ENCODE measurements at places on chromosomes 1 and 21.
A peak's percentile ranks its signal among the peaks of the same experiment; 100 is the strongest.

DNA sequence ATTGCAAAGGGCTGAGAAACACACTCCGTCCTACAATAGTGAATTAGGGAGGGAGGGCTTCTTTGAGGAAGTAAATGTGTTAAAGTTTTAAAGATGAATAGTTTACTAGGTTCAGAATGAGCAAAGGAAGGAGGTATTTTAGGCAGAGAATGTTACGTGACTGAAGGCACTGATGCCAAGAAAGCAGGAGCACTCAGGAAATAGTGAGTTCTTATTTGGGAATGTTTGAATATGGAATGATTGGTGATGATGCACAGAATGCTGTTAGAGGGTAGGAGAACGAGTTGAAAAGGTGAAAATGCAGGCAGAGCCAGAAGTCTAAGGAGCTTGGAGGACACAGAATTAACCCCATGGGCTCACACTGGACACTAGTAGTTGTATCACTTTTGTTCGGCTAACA, 108.0 kb downstream of the NRIP1 start:
- no peak for DNase-seq

DNA sequence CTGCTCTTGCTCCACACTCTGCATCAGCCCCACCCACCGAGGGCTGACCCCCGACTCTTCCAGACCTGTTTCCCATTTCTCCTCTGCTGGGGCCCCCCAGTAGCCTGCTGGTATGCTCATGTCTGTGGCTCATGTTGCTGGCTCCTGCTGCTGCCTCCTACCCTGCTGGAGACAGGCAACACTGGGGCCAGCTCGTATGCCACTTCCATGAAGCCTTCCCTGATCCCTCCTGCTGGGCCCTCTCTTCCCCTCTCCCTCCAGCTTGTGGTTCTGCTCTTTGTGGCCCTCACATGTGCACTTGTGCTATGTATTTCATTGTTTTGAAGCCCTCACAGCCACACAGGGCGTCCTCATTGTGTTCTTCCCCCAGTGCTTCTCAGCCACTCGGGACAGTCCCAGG, 40.5 kb downstream of the CNN3 start:
- DNase-seq = no peak

DNA sequence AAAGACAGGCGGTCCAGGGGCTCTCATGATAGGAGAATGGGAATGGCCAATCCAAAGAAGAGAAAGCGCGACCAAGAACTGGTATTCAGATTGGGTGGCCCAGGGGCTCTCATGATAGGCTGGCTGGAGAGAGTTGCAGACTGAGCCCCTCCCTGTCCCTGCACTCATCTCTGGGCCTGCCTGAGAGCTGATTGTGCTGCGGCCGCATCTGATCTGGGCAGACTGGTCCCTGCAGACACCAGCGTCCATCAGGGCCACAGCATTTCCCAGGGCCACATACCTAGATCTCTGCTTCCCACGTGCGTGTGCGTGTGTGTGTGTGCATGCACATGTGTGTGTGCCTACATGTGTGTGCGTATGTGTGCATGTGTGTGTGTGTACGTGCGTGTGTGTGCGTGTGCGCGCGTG, 30.4 kb upstream of the MAN1C1 start:
- DNase-seq = no peak

DNA sequence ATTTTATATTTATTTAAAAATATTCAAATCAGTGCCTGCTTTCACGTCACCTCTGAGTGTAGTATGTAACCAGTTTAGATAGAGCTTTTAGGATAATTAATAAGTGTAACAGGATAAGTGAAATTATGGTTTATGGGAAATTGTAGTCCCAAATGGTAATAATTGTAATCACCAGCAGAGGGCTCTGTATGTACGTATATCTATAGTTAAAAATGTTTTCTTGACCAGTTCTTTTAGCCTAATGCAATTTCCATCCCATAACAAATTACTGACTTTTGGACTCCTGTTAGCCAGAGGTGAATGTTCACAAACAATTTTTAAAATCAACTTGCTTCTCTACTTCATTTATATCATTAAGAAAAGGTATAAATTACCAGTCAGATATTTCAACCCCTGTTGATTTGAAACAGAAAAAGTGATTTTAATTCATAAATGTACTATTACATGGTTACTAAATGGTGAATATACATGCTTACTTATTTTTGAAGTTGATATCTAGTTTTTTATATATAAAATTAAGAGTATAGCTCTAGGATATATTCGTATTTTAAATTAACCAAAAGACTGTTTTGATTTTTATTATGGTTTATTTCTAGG, 25.3 kb downstream of the SLC30A7 start:
- DNase-seq = peak; percentile 35

DNA sequence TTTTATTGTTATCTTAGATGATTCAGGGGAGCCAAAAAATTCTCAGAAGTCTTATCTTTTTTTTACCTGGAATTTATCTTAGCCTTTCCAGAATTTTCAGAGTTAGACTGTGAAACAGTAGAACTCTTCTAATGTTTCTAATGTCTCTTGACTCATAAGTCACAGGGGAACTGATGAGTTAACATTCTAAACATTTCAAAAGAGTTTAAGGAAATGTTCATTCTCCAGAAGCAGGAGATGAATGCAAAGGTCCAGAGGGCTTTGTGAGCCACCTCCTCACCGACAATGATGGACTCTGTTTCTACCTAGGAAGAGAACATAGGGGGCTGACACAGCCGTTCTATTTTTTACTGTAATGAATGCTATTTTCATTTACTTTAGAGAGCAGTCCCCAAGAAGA, 157.5 kb downstream of the BRINP2 start:
- no peak for DNase-seq

DNA sequence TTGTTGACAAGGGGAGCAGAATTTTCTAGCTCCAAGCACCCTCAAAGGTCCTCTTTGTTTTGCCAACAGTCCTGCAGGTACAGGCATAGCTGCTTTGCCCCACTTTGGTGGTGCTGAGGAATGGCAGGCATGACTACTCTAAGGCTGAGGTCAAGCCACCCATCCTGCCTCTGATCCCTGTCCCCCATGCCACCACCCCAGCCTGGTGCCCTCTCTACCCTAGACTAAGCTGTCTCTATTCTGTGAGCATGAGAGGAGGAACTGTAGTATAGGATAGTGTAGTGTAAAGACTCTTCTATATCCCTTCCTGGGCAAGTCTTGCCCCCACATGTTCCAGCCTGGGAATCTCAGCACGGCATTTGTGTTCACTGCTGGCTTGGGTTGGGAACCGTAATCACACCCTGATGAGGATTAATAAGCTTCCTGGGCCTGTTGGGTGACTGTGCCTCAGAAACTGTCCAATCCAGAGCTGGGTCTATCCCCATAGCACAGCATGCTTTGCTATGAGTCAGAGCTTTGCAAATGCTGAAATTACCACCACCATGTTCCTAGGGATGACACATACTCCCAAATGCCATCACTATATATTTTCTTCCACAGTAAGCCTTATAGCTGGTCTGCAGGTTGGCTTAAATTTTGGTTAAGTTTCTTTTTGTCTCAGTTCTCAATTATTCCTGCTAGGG, 105.7 kb upstream of the PPP2R5A start:
- DNase-seq = no peak

DNA sequence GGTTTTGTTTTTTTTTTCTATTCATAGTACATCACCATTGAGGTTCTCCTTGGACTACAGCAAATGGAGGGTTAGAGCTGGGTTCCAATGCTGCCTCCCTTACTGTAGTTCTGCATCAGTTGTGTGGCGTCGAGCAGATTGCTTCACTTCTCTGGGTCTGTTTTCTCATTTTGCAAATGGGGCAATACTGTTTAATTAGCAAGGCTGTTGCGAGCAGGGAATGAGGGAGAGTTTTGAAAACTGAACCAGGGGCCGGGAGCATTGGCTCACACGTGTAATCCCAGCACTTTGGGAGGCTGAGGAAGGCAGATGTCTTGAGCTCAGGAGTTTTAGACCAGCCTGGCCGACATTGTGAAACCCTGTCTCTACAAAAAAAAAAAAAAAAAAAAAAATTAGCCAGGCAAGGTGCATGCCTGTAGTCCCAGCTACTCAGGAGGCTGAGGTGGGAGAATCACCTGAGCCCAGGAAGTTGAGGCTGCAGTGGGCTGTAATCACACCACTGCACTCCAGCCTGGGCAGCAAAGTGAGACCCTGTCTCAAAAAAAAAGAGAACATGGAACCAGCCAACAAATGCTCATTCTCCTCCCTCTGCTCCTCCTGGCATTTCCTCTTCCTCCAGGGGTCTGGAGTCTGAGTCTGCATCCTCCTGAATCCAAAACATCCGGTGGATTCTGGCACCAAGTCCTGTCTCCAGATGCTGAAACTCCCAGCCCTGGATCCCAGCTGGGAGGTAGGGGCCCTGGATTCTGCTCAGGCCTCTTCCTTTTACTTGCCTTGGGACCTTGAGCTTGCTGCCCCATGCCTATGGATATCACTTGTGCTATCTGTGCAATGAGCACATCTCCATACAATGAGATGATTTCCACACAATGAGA, 3.7 kb upstream of the PLOD1 start:
- DNase-seq = peak; percentile 32

GRCh38 chr1:155321639-155322503, 1.2 kb downstream of the RUSC1 start:
- DNase-seq = no peak

DNA sequence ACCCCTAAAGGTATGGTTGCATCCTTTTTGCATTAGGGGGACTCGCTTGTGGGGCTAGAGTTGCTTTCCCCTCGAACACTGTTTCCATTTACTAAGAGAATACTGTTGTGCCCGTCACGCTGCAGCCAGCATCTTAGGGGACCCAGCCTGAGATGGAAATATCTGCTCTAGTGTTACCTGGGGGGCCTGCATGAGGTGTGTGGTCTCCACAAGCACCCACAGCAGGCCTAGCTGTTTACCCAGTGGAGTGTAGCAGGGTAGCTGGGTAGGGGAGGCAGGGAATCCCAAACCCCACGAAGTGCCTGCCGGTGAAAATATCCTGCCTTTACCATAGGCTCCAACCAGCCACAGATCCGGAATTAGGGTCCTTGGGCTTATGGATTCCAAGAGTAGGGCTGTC, 303.6 kb downstream of the PTPRU start:
- no peak for DNase-seq

DNA sequence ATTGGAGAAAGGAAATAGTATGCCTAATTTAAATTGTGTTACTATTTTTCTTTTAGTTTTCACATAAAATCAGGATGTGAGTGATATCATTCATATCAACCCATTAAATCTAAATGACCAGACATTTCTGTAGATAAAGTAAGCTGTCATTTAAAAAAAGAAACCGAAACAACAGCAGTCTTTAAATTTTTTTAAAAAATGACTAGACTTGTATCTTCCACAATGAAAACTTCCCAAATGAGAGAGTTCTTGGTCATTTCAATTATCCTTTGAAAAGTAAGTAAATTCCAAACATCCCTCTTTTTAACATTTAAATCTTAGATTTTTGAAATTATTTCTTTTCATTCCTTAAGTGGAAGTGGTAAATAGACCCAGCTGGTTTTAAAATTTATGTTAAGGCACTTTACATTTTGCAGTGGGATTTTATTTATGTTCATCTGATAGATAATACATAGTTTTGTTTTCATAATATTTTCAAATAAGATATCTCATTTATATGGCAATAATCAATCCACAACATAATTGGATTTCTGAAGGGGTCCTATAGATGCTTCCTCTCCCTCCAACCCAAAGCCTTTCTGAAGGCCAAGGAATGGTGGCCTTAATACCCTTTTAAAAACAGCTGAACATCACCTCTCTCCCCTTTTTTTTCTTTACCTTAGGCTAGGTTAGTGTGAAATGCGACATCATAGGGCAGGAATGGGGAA, 3.1 kb downstream of the FOXD3 start:
- no peak for DNase-seq

DNA sequence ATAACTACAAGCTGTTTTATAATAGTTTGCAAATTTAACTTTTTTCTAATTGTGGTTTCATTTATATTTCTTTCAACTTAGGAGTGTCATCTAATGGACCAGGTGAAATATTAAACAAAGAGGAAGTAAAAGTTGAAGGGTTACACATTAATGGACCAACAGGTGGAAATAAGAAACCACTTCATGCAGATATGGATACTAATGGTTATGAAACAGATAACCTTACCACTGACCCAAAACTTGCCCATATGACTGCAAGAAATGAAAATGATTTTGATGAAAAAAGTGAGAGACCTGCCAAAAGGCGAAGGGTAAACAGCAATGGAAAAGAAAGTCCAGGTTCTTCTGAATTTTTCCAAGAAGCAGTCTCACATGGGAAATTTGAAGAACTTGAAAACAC, 59.7 kb downstream of the MIER1 start:
- no peak for DNase-seq

DNA sequence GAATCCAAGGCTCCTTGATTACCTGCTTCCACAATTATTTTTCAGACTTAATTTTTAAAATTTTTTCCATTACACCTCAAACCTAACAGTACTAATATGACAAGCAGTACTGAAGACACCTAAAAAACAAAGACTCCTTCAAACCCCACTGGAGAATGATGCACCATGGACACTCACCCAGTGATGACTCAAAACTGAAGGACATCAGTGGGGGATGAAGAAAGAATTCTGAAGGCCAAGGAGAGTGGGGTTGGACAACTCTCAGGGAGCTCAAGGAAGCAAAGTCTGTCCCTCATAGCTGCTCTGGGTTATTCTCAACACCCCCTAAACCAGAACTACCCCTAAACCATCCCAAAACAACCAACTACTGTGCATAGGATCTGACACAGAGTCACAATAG, 2.4 kb upstream of the ARHGAP29 start:
- no peak for DNase-seq

DNA sequence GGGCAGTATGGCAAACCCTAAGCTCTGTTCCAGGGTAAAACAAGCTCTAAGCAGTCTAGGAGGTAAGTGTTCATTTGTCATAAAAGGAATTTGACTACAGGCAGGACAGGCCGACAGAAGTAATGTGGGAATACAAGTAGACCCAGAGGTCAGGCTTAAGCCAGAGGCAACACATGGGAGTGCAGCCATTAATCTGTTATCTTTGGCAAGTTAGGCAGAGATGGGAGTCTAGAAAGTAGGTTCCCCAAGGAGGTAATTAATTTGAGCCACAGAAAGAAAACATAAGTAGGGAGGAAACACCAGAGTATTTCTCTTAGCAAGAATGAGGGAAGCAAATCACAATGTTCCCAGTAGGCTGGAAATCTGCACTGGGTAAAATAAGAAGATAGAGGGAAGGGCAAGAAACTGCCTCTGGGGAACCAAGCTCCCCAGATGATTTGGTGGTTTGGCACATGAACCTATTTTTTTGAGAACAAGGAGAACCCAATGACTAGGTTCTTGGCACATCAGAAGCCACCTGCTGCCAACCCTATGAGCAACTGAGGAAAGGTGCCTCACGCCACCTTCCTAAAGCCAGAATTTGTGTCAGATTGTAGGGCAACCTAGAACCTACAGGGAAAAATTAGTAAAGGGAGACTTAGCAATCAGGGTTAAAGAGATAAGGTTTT, 636.4 kb upstream of the PLXNA2 start:
- no peak for DNase-seq

DNA sequence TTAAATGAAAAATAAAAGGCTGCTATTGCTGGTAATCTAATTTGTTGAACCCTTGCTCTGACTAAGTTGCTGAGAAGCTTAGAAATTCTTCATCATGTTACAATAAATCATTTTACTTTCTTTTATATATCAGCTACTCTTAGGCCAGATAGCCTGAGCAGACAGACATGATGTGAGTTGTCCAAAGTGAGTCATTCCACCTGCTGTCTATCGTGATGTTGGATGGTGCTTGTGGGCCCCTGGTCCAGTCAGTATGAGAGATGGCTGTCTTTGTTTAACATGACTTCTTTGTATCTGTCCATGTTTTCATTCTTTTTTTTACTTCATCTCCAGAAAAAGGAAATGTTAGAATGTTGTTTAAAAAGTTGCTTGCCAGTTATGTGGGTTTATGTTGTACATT, 188.8 kb downstream of the ADGRL2 start:
- DNase-seq = no peak

- DNase-seq = no peak
These were observed at the start of gene HORMAD1 for GRCh38 chr1:150720703-150721102. Gene HORMAD1 (minus strand): TSS chr1:150720895. CDS start chr1:150719505, 1,390 bp downstream.

Measured in HepG2 (cell line).